Stimulated activated CD8-positive, alpha-beta memory T cell treated with anti-CD3 and anti-CD28 coated beads, Interleukin-15, amount 100 ng/mL, for 4 hours (primary cell): ENCODE measurements at places on chromosomes 13 and 19.

DNA sequence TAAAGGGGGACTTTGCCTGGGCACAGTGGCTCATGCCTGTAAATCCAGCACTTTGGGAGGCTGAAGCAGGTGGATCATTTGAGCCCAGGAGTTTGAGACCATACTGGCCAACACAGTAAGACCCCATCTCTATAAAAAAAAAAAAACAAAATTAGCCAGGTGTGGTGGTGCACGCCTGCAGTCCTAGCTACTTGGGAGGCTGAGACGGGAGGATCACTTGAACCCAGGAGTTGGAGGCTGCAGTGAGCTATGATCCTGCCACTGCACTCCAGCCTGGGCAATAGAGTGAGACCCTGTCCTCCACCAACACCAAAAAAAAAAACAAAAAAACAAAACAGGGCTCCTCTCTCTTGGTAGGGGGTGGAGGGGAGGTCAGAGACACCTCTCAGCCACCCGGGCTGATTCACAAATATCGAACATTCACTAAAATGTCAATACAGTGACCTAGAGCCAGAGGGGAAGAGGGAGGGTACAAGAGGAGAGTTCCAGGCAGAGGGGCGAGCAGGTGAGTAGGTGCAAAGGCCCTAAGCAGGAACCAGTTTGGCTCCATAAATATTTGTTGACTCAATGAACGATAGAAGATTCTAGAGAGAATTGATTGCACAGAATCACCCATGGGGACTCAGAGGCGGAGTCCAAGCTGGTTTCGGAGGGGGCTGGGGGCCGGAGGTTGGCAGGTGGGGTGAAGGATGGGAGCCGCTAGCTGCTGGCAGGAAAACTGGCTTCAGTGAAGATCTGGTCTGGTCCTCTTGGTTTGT, 1.0 kb upstream of the CREB3L3 start:
- DNase-seq: no peak

DNA sequence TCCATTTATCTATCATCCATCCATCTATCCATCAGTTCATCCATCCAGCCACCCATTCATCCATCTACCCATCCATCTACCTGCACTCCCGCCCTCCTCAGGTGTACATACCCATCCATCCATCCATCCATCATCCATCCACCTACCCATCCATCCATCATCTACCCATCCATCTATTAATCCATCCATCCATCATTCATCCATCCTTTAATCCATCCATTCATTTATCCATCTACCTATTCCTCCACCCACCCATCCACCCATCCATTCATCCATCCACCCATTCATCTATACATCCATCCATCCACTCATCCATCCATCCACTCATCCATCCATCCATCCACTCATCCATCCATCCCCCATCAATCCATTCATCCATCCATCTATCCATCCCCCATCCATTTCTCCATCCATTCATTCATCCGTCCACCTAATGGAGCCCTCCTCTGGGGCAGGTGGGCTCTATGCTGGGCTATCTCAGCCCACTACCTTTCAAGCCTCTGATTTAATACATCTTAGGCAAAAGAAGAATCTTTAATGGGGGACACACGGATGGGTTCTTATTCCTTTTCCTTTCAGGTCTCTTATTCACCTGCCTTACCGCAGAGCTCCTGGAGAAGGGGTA, 178.9 kb downstream of the URI1 start:
- no peak for DNase-seq

- DNase-seq: no peak
Observed at GRCh38 chr13:51419001-51419636, 33.7 kb downstream of the INTS6 start.

DNA sequence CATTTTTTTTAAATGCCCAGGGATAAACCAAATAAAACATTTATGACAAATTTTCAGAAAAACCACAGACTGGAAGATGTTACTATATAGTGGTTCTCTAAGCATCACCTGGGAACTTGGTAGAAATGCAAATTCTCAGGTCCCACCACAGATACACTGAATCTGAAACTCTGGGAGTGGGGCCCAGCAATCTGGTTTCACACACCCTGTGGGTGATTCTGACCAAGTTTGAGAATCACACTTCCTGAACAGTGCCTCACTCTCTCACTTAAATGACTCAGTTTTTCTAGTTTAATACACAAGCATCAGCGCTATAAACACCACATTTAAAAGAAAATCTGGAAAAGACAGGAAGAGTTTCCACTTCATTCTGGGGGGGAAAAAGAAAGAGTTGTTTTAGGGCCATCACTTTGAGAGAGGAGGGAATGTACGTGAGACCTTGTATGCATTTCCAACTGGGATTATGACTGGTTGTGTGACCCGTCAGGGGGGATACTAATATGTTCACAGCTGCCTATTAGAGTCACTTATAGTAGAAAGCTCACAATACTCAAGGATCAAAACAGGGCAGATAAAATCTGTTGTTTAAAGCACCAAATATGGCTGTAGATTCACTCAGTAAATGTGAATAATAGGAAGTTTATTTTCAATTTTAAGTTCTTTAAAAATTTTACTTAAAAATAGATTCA, 567.7 kb downstream of the GPC6 start:
- DNase-seq: no peak

DNA sequence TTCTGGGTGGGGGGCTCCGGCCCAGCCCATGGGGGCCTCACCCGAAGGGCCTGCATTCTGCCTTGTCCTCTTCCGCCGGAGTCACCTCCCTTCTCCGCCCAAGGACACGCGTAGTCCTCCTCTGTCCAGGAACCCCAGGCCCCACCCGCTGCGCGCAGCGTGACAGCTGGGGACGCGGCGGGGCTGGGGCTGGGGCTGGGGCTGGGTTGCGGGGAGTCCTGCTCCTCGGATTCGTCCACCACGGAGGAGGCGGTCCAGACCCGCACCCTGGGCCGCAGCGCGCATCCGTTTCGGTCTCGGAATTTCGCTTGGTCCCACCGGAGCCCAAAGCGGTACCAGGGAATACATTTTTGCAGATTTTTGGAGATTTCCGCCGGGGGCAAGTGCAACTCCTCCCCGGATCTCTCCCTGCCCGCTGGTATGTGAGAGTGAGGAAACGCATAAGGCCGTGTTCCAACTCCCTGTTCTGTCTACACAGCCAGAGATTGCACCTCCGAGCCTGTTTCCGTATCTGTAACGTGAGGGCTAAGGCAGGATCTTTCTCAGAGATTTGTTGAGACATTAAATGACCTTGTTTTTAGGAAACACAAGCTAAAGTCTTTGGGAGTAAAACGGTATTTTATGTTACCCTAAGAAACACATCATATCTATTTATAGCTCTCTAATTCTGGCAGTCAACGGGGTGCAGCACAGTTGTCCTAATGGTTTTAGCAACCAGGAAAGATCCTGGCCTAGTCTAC, at the start of gene COX7A1:
Gene COX7A1, minus strand, starts transcription at position 96 of the 740 bp plus-strand sequence. Its CDS starts 40 bp downstream, at position 56.
- DNase-seq: no peak

GRCh38 chr19:32567486-32567885, 13.5 kb upstream of the PDCD5 start:
- DNase-seq: no peak

- DNase-seq: no peak
Observed at GRCh38 chr19:47157431-47158321, 27.0 kb downstream of the SAE1 start.

GRCh38 chr13:19161308-19161707, 20.3 kb downstream of the TUBA3C start:
- no peak for DNase-seq

GRCh38 chr19:8052464-8052859, at the start of gene CCL25:
Gene CCL25 (plus strand): TSS chr19:8052760. CDS start chr19:8053050, 290 bp downstream.
- DNase-seq: no peak

DNA sequence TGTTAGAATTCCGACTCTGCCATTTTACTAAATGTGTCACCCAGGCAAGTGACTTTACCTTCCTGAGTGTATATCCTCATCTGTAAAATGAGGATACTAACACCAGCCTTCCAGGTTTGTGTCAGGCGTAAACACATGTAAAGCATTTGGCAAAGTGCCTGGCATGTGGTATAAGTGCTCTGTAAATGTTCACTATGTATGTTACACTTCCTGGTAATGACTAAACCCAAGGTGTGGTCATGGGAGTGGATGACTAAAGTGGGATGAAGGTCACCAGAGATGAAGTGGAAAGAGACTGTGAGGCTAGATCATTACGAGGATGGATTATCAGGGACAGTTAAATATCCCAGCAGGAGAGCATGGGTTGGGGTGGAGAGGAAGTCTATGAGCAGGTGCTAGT, 25.6 kb downstream of the DEDD2 start:
- no peak for DNase-seq
